Right ventricle myocardium inferior (tissue), 1 donor: ENCODE measurements at places on chromosomes 5 and 9. TPM values are rescaled to one million over a fixed set of nuclear protein-coding genes. Genes with fewer than 3 reads are reported as not detected.

The PCDHGA7 gene
- total RNA-seq: 7.2 TPM

The MYMK gene
- not detected for total RNA-seq

The DAB2 gene
- total RNA-seq: 41.9 TPM

The SLC6A3 gene
- total RNA-seq: not detected

The CDKN2AIPNL gene
- 45.7 TPM for total RNA-seq

The FBXL7 gene
- 17.8 TPM for total RNA-seq

The MRPL50 gene
- 16.5 TPM for total RNA-seq

The PCDHA10 gene
- 0.11 TPM for total RNA-seq

The FAM151B gene
- 1.6 TPM for total RNA-seq

The GABRA1 gene
- not detected for total RNA-seq

The ADRB2 gene
- total RNA-seq: 5.5 TPM

GRCh38 chr9:116809656-116810055 lies 122.6 kb downstream of the TRIM32 start:
- no peak for DNase-seq

GRCh38 chr9:76725011-76725546 lies 39.2 kb upstream of the PCA3 start:
- no peak for DNase-seq

- DNase-seq: no peak
These were observed 81.3 kb downstream of the GADD45G start for GRCh38 chr9:89686126-89686525.

- DNase-seq: no peak
These were observed 59.2 kb downstream of the MEGF9 start for GRCh38 chr9:120655005-120655622.

- no peak for DNase-seq
These were observed 20.4 kb downstream of the S1PR3 start for GRCh38 chr9:89011683-89012082.

DNA sequence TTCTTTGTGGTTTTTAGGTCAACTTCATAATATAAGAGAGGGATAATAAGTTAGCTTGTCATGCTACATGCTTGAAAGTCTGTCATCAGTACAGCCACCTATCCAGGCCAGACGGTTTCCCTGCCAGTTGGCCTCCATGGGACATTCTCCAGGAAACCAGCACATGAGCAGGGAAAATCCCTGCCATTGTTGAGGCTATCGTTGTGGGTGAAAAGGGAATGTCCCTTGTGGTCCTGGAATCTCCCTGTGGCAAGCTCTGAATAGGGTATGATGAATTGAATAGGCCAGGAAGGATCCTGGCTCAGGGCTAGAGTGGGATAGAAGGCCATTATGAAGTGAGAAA lies 12.3 kb downstream of the F2RL1 start:
- no peak for DNase-seq

- no peak for DNase-seq
These were observed 24.7 kb upstream of the NR3C1 start for GRCh38 chr5:143428155-143428554.

- no peak for DNase-seq
These were observed 39.4 kb downstream of the RNF44 start for GRCh38 chr5:176497852-176498251.

- no peak for DNase-seq
These were observed 114.0 kb downstream of the ADAMTS2 start for GRCh38 chr5:179231309-179231708.

DNA sequence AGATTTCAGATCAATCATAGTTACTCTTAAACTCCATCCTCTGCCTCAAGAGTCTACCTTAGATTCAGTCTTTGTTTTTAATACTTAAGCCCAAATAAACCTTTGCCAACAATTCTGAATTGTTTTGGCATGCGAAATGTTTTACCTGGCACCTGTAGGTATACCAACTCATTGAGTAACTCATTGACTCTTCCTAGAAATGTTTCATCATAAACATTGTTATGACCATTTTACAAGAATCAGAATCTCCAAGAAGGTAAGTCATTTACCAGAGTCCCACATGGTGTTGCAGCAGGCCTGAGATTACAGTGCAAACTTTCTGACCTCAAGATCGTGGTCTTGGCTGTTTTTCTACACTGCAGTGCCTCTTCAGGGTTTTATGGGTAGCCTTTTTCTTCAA lies 750.4 kb downstream of the BRINP1 start:
- no peak for DNase-seq

DNA sequence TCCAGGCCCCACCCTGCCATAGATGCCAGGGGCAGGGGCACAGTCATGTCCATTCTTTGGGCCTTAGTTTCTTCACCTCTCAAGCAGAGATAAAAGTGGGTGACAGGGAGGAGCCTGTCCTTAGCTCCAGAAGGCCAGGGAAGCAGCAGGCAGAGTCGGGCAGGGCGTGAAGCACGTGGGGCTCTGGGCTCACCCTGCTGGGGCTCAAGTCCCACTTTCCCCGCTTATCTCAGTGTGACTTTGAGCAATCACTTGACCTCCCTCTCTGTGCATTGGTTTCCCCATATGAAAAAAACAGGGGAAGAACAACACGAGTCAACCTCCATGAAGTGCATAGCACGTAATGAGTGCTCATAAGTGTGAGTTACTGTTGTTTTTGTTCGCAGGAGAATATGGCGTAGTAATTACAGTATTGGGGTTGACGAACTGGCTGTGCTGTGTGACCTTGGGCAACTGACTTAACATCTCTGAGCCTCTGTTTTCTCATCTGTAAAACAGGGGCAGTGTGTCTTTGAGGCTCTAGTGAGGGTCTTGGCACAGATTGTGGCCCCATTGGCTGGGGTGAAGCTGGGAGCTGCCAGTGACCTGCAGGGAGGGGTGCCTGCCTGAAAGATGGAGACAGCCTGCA lies 39.9 kb upstream of the HAND1 start:
- DNase-seq: no peak

DNA sequence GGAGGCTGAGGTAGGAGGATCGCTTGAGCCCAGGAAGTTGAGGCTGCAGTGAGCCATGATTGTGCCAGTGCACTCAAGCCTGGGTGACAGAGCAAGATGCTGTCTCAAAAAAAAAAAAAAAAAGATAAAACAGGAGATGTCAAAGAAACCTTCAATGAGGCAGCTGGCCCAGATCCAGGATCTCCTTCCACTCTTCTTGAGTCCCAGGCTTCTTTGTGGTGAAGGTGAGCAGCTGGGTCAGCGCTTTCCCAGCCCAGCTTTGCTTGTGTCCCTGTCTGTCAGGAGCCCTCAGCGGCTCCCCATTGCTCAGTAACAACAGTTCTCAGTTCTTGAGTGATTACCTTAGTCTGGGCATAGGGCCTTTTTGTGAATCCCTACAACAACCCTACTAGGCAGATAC lies 69.4 kb upstream of the PSD2 start:
- DNase-seq: peak; percentile 31

GRCh38 chr5:168813184-168813968 lies 234.2 kb upstream of the PANK3 start:
- DNase-seq: no peak

GRCh38 chr5:178121391-178122276 lies 8.3 kb downstream of the N4BP3 start:
- peak; percentile 75 for DNase-seq

DNA sequence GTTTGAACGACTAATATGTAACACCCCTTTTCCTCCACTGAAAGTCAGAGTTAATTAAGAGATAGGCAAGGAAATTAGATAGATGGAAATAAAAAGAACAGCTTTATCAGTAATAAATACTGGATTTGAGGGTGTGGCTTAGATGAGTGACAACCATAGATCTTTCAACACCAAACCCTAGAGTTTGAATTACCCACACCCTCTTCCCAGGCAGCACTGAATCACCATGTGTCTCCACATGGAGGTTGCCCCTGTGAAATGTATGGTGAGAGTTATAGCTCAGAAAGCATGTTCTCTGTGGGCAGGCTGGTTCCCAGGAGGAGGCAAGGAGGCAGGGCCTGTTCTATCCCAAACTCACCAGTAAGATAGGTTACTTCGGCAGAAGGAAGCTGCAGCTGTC lies 69.7 kb downstream of the TMEM174 start:
- DNase-seq: no peak

DNA sequence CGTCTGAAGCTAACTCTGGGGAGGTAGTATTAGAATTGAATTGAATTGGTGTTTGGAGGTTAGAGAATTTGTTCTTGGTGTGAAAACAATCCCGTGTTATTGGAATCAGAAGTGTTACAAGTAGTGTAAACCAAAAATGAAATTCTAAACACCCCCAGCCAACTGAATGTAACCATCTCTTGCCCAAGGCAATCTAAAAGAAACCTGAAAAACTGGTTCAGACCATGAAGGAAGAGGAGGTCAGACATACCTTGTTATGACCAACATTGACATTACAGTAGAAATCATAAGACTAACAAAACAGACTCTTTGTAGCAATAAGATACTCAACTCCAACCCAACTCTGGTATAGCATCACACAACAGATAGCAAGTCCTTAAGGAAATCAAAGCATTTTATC lies 159.0 kb downstream of the TUSC1 start:
- DNase-seq: no peak

GRCh38 chr9:113800276-113800675 lies 75.8 kb upstream of the ZNF618 start:
- no peak for DNase-seq

- DNase-seq: no peak
These were observed 5.1 kb downstream of the SEMA5A start for GRCh38 chr5:9540791-9541190.

DNA sequence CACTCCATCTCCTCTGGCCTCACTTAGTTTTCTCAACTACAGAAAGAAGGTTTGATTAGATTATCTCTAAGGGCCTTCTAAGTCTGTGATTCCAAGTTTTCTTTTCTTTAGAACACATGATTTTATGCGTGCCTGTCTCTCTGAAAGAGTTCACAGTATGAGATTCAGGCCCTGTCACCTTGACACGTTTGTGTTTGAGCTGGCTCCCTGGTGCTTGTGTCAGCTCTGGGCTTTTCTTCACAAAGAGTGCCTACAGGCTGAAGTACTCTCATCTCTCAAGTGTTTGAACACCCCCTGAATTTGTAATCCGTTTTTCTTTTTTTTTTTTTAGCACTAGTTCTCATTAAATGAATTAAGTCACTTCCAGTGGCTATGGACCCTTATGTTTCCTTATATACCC lies 306.9 kb upstream of the C9orf72 start:
- no peak for DNase-seq

DNA sequence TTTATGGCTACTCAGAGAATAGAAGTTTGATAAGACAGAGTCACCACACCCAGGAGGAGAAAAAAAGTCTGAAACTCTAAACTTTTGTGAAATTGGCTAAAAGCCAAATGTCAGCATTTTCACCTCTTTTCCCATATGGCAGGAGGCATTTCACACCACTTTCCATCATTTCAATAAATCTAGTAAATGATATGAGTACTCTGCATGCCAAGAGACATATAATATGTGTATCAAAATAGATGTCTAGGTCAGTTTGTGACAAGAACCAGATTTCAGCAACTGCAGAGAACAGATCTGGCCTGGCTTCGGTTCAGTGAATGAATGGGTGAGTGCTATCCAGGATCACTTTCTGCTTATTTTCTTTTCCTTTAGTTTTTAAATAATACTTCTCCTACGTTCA lies 470.8 kb downstream of the ENC1 start:
- no peak for DNase-seq

DNA sequence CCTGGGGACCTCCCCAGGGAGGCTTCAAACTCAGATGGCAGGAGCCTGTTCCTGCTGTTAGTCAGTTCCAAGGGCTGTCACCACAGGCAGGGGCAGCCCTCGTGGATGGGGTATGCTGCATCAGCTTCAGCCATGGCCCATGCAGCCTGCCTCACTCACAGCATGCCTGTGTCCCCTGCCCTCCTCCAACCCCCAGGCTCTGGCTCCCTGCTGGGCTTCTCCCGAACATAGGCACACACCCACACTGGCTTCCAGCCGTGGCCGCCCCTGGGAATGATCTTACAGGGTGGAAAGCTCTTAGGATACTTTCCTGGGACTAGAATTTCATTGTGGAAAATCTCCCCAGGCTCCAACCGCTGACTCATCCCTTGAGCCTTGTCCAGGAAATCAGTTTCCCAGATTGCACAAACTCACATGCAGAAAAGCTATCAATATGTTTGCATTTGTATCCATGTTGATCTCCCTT lies 163.8 kb downstream of the SEC61B start:
- DNase-seq: no peak

DNA sequence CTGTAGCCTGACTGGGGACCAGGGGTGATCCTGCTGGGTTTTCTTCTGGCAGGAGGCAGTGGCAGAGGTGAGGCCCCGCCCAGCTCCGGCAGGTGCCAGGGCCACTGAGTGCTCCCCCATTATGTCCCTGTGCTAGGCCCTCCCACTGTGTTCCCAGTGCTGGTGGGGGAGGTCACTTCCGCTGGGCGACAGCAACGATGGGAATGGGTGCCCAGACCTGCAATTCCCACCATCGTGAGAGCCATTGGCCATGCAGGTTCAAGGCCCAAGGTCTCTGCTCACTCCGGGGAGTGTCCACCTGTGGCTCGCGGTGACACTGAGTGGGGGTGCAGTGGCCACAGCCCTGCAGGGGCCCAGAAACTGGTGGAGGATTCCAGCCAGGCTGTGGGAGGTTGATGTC lies 98.6 kb downstream of the RXRA start:
- DNase-seq: peak; percentile 58

GRCh38 chr9:81522716-81523551 lies 166.4 kb downstream of the TLE1 start:
- DNase-seq: no peak

- no peak for DNase-seq
These were observed 211.5 kb downstream of the GAPVD1 start for GRCh38 chr9:125472926-125473701.
